ENCODE measurements at places on chromosomes 5 and 9. TPM values are rescaled to one million over a fixed set of nuclear protein-coding genes. Genes with fewer than 3 reads are reported as not detected.

GRCh38 chr9:137029058-137029936 lies 1.3 kb upstream of the ABCA2 start:
- DNase-seq: peak; percentile 90

DNA sequence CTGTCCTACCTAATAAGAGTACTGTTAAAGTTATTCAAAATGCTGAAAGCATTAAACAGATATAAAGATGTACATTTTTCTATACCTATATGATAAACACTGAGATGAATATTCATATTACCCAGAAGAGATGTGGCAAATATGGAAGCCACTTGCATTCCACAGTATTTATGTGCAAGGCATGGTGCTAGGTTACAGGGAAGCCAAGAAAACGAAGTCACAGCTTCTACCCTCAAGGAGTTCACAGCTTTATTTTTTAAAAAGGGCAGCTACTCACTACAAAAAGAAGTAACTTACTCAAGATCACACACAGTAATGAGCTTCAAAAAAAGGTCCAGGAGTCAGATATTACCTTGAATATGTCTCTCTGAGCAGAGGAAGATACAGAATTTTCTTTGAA lies 484.6 kb downstream of the ZNF608 start:
- no peak for DNase-seq

DNA sequence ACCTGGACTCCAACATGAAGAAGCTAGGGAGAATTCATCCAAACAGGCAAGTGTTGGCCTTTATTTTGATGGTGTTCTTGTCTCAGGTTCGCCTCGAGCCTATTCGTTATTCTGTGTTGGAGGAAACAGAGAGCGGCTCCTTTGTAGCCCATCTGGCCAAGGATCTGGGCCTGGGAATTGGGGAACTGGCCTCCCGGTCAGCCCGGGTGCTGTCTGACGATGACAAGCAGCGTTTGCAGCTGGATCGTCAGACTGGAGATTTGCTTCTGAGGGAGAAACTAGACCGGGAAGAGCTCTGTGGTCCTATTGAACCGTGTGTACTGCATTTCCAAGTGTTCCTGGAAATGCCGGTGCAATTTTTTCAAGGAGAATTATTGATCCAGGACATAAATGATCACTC lies 367 bp downstream of the PCDHB4 start:
- no peak for DNase-seq

DNA sequence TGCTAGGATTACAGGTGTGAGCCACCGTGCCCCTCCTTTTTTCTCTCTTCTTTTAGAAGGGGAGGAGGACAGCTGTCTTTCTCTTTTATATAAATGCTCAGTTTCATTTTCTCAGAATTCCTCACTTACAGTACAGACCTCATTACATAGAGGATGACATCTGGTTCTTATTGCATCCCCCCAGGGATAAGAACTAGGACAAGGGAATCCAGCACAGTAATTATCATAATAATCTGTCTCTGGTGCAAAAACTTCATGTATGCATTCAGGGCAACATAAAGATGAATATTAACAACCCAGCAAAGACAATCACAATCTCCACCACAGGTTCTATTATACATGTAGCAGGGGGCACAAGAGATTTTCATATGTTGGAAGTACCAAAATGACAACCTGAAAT lies 5.1 kb downstream of the SPZ1 start:
- DNase-seq: no peak

DNA sequence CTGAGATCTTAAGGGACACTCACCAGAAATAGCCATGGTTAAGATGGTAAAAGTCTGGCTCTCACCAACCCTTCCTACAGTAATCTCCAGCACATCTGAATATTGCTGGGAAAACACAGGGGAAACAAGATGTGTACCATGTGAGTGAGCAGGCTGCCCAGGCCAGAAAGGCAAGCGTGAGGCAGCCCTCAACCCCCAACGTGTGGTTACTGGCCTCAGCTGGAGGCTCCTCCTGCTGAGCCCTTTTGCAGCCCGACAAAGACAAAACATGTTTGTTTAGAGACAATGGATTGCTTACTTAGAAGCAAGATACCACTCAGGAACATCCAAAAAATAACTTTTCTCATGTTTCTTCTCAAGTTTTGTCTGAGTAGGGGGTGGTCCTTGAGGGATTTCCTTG lies 16.6 kb downstream of the ZFP62 start:
- no peak for DNase-seq

DNA sequence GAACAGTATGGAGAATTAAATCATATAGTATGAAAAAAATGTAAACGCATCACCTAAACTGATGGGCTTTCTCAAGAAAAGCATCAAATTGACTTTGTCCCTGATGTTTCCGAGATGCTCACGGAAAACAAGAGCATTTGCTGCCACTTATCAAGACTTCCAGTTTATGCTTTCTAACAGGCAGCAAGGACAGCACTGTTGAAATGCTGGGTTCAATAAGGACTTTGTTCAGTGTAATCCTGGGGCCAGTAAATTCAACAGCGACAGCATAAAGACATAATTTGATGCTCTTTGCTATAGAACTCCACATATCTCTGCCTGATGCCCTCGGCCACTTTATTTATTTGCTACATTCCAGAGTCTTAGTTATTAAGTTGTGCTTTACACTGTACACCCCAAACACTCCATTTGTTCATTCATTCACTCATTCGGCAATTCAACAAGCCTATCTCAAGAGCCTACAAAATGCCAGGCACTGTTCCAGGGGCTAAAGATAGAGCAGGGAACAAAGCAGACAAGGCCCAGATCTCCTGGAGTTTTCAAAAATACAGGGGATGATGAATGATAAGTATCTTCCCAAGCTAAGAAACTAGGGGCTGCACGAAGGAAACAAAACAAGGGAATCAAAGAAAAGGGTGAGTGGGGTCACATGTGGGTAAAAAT lies 294.6 kb downstream of the ZNF608 start:
- peak; percentile 26 for DNase-seq

- DNase-seq: no peak
Measured at GRCh38 chr5:22938362-22938761, 85.2 kb upstream of the CDH12 start.

- no peak for DNase-seq
Measured at GRCh38 chr9:124278054-124278540, 20.3 kb downstream of the NEK6 start.

- no peak for DNase-seq
Measured at GRCh38 chr5:64384765-64385164, 121.0 kb upstream of the RGS7BP start.

- DNase-seq: peak; percentile 32
Measured at GRCh38 chr5:73918791-73919221, 292.8 kb downstream of the ARHGEF28 start.

GRCh38 chr5:77300451-77300850 lies 90.0 kb downstream of the PDE8B start:
- no peak for DNase-seq

- no peak for DNase-seq
Measured at GRCh38 chr9:123864251-123864650, 65.7 kb downstream of the DENND1A start.

DNA sequence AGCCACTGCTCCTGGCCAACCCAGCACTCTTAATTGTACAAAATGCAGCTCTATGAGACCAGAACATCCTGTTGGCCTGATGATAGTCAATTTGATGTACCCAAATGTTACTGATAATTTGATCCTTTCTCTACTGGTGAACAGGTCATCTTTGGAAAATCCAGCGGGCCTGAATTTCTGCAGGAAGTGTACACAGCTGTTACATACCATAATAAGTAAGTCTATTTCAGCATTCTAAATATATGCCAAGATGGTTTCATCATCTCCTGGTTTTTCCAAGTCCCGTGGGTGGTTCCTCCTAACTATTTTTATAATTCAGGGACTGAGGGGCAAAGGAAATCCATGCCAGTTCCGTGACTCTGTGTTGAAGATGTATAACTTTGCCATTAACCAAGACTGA lies 155.4 kb downstream of the DOCK8 start:
- DNase-seq: no peak

DNA sequence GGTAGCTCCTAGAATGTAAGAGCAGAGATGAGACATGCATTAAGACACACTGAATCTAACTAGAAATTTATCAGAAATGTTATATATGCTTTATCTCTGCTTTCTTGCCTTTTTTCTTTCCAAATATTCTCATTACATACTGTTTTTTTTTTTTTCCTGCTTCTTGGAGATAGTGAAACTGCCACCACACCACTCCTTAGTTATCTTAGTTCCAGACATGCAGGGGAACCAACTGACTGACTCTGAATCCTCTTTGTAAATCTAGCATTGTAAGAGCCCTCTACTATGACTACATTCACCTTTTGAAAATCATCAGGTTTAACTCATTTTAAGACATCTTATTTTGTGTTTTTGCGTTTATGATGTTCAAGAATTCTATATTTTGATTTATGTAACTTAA lies 181.3 kb upstream of the ST8SIA4 start:
- no peak for DNase-seq

DNA sequence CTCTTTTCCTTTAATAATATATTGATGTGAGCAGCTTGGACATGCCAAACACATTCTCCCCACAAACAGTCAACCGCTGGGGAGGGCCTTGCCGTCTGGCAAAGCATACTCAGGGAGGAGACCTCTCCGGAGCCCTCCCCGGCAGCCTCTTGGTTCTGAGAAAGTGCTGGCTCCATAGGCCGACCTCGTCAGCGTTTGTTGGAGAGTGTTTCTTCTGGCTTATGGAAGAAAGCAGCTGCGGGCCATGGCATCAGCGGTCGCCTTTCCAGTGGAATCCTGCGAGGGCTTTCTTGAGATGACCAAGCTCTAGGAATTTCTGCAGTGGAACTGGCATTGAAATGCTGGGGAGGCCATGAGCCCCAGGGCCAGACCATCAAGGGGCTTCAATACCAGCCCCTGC lies 405.7 kb upstream of the IRX4 start:
- no peak for DNase-seq

- DNase-seq: no peak
Measured at GRCh38 chr5:123950701-123951581, 439.0 kb downstream of the CSNK1G3 start.

DNA sequence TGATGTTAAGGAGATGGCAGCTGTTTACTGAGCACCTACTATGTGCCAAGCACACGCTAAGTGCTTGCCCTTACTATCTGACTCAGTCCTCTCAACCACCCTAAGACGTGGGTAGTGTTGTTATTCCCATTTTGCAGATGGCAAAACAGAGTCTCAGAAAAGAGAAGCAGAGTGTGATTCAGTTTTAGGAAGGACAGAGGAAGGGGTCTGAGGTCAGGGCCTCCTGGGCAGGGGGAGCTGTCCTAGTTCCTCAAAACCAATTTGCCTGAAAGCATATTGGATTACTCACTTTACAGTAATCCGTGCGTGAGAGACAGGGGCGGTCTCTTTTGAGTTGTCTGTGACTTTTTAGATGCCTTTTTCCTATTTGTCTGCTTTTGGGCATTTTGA lies 23.2 kb downstream of the DNM1 start:
- no peak for DNase-seq

GRCh38 chr5:124342986-124343385 lies 403.5 kb downstream of the ZNF608 start:
- DNase-seq: no peak

DNA sequence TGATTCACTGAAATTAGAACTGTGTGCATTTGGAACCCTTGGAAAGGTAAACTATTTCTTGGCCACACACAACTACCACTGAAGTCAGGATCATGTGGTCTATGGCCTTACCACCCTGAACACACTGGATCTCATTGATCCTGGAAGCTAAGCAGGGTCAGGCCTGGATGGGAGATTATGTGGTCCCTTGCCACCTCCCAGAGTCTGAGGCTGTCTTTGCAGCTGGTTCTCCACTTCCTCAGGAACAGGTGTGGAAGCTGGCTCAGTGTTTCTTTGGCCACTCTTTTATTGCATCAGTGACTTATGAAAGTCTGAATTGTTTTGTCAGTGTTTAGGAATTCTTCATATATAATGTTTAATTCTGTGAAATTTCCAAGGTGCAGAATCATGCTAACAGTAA lies 89.2 kb downstream of the TEK start:
- no peak for DNase-seq

- DNase-seq: no peak
Measured at GRCh38 chr5:140043508-140043872, 391 bp upstream of the NRG2 start.

GRCh38 chr5:616484-617039 lies 4.4 kb downstream of the CEP72 start:
- DNase-seq: no peak

DNA sequence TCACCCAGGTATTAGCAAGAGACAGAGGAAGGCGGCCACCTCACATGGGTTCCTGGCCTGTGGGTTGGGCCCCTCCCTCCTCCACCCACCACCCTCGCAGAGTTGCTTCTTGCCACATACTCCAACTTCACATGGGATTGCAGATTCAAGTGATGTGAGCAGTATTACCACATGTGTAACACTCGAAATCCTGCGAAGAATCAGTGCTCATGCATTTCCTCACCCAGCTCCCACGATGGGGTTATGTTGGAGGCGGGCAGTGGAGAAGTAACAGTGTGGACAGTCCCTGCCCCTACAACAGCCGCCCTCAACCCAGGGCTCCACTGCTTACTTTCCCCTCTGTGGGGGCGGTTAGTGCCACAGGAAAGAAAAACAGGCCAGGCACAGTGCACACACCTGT lies 3.9 kb upstream of the FBP1 start:
- DNase-seq: no peak

DNA sequence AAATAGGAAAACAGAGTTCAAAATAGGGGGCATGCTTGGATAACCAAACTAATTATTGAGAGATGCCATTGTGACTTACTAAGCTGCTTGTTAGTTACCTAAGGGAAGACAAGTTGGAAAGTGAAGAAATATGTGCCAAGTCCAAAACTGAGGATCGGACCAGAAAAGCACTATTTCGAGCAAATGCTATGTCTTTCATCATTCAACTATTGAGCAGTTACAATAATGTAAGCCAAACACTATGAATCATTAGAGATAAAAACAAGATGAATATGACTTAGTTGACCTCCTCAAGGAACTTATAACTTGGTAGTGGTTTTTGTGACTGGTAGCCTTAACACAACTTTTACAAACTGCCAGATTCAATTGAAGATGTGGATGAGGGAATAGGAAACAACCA lies 240.6 kb upstream of the MPDZ start:
- no peak for DNase-seq

GRCh38 chr5:99191206-99191745 lies 262.5 kb upstream of the CHD1 start:
- no peak for DNase-seq

DNA sequence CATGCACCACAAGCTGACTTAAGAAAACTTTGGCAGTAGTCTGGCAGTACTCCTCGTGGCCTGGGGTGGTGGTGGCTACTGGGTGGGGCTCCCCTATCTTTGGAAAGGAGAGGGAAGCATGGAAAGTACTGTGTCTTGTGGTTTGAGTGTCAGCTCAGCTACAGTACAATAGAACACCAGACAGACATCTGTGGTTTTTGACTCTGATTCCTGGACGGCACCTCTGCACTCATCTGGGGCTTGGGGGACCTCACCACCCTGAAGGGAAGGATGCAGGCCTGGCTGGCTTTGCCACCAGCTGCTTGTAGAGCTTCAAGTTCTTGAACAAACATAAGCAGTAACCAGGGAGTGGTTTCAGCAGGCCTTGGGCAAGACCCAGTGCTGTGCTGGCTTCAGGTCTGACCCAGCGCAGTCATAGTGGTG lies 40.6 kb downstream of the TNFSF8 start:
- DNase-seq: no peak

The LRRC19 gene
- total RNA-seq: not detected

The CD14 gene
- 31.0 TPM for total RNA-seq

The ADGRD2 gene
- not detected for total RNA-seq

The SPOCK1 gene
- total RNA-seq: 14.7 TPM

The EIF4EBP3 gene
- 18.2 TPM for total RNA-seq

The FAM151B gene
- 1.8 TPM for total RNA-seq

The TRIM7 gene
- 20.0 TPM for total RNA-seq

The FAM153A gene
- 3.5 TPM for total RNA-seq

The CARD6 gene
- total RNA-seq: 6.4 TPM

The LIX1 gene
- not detected for total RNA-seq

The ORM2 gene
- total RNA-seq: not detected

The HSD17B3 gene
- total RNA-seq: 0.59 TPM

The SPINK4 gene
- not detected for total RNA-seq
